ENCODE measurements at places on chromosomes 12 and 14.

DNA sequence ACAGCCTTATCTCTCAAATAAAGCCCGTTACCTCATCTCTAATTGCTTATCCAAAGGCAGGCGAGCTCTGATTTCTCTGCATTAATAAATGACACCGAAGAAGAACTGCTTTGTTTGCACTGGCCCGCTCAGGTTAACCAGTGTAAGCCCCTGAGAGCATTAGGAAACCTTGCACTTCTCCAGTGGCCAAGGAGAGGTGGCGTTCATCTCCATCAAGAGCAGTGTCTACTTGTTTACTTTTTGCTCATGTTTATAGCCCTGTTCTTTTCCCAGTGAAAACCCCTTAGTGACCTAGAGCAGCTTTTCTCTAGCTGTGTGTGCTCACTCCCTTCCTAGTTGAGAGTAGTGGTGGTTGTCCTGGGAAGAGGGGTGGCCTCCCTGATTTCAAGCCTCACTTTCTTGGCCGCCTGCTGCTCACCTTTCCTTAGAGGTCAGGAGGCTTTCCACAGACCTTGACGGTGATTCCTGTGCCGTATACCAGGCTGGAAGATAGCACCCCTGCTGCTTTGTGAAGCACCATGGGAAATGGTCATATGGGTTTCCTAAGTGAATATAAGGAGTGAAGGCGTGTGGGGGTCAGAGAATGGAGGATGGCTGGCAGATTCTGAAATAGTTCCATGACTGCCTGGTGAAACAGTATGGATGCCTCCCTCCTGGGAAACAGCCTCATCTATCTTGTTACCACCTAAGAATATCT is 16.6 kb downstream of the FBXW8 start:
- no peak for DNase-seq

- no peak for DNase-seq
Measured at GRCh38 chr12:2541631-2542204, 253.1 kb upstream of the FKBP4 start.

- no peak for DNase-seq
Measured at GRCh38 chr14:71803539-71804260, 128.5 kb upstream of the RGS6 start.

DNA sequence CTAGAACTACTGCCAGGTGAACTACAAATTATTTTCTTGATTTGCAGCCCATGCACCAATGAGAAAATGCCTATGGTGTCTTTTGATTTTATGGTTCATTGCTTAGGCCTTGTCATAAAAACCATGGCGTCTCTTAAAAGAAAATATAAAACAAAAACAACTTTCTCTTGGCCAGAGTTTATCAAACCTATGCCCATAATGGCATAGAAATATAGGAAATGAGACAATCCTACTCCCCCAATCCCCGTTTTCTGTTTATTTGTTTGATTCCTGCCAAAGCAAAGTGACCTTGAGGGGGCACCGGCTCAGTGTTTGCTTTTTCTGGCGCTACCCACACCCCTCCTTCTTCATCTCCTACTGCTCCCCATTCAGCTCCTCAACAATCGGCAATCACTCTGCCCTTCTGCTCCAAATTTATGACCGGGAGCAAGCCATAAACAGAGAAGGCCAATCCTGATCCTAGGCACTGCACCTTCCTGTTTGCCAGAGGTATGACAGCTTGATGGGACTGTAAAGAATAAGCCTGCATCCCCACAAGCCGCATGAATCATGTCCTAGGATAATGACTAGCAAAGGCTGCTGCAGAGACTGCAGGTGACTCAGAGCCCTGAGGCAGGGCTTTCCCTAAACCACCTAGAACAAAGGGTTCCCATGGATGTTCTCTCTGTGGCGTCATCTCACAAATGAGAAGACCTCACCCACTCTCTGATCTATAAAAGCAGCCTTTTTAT is 874.9 kb downstream of the NRXN3 start:
- DNase-seq, result peak; percentile 21

GRCh38 chr12:25840678-25841465 is 117.6 kb upstream of the RASSF8 start:
- no peak for DNase-seq

DNA sequence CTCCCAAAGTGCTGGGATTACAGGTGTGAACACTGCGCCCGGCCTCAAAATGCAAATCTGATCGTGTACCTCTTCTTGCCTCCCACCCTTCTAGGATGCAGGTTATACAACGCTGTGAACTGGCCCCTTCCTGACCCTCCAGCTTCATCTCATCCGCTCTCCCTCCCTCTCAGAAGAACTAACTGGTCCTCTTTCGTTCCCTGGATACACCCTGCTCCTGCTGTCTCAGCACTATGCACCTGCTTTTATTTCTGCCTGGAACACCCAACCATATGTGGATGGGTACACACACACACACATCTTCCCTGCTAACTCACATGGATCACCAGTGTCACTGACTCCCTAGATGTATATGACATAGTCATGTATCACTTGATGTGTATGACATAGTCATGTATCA is 56.1 kb upstream of the VASH1 start:
- no peak for DNase-seq

GRCh38 chr12:126907900-126908764 is 1358.8 kb upstream of the TMEM132C start:
- no peak for DNase-seq

DNA sequence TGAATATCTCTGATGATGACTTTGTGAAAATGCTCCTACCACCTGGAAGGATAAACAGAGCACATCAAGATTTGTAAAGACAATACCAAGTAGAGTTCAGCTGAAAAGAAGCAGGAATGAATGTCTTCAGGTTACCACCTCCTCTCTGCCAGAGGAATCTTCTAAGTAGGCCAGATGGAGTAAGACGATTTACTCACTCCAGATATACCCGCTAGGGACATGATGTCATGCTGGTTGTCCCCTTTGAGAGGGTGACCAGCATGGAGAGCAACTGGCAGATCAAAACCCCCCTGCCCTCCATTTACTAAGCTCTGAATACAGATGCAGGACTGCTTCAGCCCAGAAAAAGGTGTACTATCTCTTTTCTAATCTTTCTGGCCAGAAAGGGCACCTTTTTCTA is 39.3 kb upstream of the HSPB8 start:
- no peak for DNase-seq

DNA sequence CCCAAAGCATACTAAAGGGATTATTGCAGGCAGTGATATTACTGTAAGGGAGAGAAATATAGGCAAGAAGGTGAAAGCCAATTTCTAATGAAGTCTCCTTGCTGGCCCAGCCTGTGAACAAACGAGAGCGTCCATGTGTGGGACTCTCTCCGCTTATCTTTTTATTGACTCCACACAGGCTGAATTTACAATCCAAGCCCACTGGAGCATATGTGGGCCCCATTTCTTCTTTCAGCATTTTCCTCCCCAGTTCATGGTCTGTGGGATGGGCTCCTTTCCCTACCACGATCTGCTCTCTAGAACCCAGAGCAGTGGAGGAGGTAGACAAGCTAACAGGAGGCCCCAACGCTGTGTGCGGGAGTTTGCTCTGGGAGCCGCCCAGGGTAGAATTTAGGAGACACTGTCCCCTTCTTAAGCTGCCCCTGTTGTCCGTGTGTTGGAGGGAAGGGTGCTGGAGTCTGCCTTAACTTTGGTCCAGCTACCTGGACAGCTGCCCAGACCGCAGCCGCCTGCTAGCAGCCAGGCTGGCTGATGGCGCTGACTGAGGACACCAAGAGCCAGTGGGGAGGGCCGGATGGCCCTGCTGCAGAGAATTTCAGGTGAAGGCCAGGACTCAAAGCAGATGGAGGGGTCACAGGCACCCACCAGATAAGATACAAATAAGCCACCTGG is 3.2 kb upstream of the HOXC11 start:
- no peak for DNase-seq

- peak; percentile 24 for DNase-seq
Measured at GRCh38 chr12:49962861-49963765, 1.4 kb downstream of the AQP5 start.

- DNase-seq, result no peak
Measured at GRCh38 chr14:80535171-80535570, 323.9 kb upstream of the DIO2 start.

DNA sequence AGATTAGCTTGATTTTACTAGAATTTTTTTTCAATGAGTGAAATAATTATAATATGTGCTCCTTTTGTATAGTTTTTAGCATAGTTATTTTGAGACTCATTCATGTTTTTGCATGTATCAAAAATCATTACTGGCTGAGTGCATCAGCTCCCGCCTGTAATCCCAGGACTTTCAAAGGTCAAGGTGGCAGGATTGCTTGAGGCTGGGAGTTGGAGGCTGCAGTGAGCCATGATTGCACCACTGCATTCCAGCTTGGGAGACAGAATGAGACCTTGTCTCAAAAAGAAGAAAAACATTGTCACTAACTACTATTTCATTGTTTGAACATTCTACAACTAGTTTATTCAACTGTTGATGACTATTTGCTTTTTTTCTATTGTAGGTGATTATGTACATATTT is 802.7 kb downstream of the SLC16A7 start:
- no peak for DNase-seq

DNA sequence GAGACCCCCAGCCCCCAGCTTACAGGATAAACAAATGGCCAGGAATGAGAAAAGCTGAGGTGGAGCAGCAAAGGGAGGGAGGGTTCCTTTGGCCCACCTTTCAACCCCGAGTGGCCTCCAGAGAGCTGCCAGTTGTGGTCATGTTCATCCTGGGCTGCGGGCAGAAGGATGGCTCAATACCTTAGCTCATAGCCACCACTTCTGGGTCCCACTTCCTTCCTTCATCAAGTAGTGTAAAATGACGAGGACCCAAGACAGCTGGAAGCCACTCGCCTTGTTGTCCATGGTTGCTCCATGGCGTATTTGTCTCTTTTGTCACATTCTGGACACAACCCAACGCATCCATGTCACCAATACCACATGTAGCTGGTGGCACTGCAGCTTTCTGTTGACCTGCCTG is 24.2 kb downstream of the CRACR2A start:
- DNase-seq, result no peak

DNA sequence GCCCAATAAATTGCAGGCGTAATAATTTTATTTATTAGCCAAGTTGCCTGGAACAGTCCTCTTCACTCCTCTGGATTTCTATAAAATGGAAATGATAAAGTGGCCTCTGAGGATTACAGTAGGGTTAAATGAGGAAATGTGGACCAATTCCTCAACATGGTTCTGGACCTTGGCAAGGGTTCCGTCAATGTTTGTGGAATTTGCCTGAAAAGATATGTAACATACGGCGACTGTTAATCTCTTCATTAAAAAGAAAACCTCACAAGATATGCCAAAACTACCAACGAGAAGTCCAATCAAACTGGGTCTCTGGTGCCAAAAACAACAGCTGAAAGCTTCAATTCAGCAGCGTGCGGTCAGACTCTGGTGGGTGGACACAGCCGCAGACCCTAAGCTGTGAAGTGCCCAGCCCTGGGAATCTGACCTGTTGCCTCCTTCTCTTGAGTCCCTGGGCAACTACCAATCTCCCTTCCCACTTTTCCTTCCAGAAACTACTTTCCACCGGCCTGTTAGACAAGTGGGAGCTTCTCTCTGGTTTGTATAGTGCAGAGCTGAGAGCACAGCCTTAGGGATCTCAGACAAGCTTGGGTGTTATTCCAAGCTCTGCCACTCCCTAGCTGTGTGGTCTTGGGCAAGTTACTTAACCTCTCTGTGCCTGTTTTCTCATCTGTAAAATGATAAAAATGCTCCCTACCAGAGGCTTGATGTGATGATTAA is 190.5 kb upstream of the GSC start:
- DNase-seq, result no peak

DNA sequence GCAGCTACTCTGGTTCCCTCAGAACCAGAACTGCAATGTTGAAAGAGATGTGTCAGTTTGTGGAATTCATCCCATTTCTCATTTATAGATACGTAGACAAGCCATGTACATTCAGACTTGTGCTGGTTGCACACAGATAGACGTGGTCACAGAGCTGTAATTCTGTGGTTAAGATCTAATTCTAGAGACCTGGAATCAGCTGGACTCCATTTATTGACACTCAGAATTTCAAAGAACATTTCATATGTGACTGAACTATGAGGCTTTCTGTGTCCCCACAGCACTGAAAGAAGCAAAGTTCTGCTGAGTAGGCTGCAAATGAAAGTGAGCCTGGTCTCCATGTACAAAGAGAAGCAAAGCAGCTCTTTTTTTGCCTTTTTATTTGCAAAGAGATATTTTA is 220.2 kb upstream of the NAV3 start:
- DNase-seq, result no peak

GRCh38 chr14:62097824-62098223 is 335.6 kb downstream of the SNAPC1 start:
- DNase-seq, result no peak

GRCh38 chr12:3225796-3226180 is 148.6 kb downstream of the TSPAN9 start:
- DNase-seq, result no peak

- no peak for DNase-seq
Measured at GRCh38 chr12:96020314-96021003, 14.9 kb downstream of the LTA4H start.

- no peak for DNase-seq
Measured at GRCh38 chr12:111204788-111205241, 164.1 kb downstream of the PHETA1 start.

GRCh38 chr14:67513631-67514108 is 19.4 kb upstream of the PLEKHH1 start:
- DNase-seq, result no peak

- DNase-seq, result no peak
Measured at GRCh38 chr12:52227606-52228166, 5.4 kb upstream of the KRT7 start.

DNA sequence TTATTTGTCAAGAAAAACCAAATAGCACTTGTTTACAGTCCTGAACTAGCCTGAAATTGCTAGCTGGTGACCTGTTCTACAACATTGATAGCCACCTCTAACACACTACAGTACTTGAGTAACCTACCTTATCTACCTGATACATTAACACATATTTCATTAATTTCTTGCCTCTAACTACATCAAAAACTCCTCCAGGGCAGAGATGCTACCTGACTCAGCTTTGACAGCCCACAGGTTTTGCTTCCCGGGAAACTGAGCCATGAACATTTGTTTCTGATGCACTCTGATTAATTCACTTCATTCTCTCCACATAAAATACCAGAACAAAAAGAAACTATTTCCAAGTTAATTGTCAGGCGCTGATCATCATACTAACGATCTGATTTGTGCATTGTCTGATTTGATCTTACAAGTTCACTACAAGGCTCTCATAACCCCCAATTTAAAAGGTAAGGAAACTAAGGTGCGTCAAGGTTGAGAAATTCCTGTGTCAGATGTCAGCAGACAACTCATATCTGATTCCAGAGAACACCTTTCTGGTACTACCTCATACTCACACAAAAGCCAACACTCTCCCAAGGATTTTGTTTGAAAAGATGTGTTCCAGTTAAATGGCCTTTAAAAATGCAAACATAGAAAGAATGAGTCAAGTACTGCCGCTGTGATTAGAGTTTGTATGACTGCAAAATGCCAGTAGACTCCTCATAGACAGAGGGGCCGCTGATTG is 768.7 kb downstream of the BCL11B start:
- DNase-seq, result no peak

All from occipital lobe (tissue), 3 donors.